Stimulated activated CD4-positive, alpha-beta T cell treated with anti-CD3 and anti-CD28 coated beads, Interleukin-15, amount 100 ng/mL, for 1 hour (primary cell): ENCODE measurements at places on chromosomes 1 and 21.

- DNase-seq: no peak
These were observed 5.5 kb downstream of the SLFNL1 start for GRCh38 chr1:41015897-41016470.

DNA sequence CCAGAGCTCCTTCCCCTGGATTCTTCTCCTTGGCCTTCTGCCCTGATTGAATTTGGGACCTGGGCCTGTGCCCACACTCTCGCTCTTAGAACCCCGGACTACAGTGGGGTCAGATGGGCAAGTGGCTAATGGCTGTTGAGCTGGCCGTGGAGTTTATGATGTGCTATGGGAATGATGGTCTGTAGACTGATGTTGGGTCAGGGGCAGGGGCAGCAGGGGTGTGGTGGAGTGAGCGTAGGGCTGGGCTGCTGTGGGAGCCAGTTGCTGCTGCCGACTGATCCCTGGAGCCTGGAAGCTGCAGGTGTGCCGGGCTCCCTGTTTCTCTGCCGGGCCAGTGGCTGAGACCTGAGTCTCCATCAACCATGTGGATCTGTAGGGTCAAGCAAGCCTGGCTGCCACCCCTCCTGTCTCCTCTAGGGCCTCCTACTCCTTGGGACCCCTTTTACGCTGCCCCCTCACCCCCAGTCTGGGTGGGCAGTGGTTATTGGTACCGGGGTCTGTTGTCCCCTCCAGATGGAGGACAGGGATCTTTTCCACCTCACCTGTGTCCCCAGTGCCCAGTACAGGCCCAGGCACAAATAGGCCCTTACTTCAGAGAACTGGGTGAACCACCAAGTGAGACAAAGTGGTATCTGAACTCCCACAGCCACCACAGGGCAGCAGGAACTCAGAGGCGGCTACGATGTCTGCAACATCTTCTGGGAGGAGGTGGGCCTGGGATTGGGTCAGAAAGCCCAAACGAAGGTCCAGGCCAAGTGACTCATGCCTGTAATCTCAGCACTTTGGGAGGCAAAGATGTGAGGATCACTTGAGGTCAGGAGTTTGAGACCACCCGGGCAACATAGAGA, 5.1 kb downstream of the PODN start:
- no peak for DNase-seq

DNA sequence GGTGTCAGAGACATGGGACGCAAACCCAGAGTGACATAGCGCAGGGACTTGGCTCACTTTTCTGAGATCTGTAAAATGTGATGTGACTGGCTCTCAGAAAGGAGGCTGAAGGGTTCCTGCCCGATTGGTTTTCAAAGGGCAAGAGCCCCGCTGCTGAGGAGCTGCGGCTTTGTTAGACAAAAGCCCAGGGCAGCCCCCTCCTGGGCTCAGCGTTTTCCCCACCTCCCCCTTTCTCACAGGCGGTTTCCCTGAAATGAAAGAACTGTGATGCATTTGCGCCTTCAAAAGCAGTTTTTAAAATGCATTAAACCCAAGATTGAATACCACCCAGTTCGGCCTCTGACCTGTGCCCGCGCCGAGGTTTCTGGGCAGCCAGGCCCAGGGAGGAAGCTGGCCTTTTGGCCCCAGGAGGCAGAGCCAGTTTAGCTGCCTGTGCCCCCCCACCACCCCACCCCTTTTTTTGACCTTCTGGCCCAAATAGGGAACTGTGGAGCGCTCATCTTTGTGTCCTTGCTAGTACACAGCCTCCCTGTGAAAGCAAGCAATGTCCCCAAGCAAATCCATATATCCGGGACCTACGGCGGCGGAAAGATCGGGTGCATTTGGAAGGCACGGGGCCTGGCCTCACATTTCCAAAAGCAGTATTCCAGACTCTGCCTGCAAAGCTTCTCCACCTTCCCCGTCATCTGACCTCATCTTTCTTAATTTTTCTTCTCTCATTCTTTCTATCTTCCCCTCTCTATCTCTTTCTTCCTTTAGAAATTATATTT, 28.6 kb downstream of the CD247 start:
- no peak for DNase-seq

DNA sequence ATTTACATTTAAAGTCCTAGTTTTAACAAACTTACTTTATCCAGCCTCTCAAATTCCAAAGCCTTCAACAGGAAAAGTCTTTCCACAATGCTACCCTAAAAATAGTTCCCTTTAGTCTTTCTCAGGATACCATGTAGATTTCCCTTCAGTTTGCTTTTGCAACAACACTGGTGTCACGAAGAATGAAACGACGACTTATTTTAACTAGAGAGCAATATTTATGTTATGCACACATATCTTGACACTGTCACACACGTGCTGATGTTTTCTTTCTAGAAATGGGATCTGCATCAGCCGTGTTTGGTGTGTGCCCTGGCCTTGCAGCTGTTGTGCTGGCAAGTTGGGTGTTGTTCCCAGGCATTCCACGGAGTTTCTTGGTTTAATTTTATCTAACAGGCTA, 75.5 kb downstream of the SIPA1L2 start:
- DNase-seq: no peak

GRCh38 chr1:85151446-85151845, 49.4 kb downstream of the SYDE2 start:
- no peak for DNase-seq

- DNase-seq: no peak
These were observed 81.3 kb downstream of the TIAM1 start for GRCh38 chr21:31262728-31263127.

- peak; percentile 71 for DNase-seq
These were observed at the start of gene UROD for GRCh38 chr1:45011837-45012638. Gene UROD, plus strand, starts transcription at chr1:45012254. Its CDS starts 12 bp downstream, at chr1:45012266.

DNA sequence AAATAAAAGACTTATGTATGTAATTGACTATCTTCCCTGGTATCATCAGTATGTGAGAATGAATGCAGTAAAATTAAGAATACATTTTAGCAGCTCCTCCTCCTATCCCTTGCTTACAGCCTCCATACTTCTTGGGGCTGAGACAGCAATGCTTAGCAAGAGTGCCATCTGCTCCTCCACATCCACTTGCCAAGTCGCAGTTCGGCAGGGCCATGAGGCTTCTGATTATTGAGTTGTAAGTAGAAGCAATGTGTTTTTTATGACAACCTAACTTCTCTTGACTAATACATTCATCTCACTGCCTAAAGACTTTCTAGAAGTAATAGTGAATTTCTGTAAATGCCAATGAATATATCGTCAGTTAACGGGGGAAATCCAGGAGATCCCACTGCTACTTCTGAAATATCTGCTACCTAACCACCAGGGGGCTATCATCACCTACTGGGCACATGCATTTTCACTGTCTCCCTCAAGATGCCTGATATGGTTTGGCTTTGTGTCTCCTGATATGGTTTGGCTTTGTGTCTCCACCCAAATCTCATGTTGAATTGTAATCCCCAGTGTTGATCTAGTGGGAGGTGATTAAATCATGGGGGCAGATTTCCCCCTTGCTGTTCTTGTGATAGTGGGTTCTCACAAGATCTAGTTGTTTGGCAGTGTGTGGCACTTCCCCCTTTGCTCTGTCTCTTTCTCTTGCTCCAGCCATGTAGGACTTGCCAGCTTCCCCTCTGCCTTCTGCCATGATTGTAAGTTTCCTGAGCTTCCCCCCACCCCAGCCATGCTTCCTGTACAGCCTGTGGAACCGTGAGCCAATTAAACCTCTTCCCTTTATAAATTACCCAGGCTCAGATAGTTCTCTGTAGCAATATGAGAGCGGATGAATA, 59.6 kb downstream of the EXTL2 start:
- no peak for DNase-seq

- DNase-seq: peak; percentile 47
These were observed 38.2 kb upstream of the WASF2 start for GRCh38 chr1:27527890-27528817.

DNA sequence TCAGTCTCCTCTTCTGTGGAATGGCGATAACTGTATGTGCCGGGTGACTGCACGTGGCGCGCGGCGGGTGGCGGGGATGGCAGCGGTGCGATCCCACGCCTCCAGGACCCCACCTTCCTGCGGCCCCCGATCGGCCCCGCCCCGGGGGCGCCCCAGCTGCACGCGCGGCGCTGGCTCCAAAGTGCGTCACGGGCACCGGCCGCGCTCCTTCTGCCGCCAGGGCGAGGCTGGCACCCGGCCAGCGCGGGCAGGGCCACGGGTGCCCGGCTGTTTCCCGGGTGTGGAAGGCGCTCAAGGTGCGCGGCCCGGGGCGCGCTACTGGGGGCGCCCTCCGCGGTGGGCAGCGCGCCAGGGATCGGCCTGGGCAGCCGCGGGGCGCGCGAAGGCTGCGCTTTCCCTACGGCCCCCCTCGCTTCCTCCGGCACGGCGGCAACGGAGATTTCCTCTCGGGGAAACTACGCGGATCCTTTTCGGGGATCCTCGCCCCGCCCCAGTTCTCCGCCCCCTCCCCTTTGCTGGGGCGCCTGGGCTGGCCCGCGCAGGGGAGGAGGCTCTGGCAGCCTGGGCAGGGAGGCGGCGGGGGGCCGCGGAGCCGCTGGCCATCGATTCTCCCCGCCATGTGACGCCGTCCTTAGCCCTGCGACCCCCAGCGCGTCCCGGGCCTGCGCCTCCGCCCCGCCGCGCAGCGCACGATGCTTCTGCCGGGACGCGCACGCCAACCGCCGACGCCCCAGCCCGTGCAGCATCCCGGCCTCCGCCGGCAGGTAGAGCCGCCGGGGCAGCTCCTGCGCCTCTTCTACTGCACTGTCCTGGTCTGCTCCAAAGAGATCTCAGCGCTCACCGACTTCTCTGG, at the start of gene EVA1C:
Gene EVA1C (plus strand): TSS at position 545 of the 853 bp plus-strand sequence. CDS start 148 bp downstream, at position 693.
- DNase-seq: peak; percentile 63

DNA sequence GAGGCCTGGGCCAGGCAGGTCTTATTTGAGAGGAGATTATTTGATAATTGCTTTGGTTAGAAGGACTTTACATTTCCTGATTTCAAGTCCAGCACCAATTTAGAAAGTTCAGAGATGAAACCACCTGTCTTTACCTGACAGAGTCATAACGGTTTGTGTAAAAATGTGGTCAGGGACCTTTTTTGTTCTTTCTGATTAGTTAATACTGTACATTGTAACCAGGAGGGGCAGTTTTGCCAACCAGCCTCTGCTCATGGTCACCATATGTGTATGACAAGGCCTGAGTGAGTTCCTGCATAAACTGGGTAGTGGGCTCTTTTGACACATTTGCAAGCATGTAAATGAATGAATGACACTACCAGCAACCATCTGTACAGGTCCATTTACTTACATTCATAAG, 55.8 kb downstream of the VANGL1 start:
- DNase-seq: no peak

DNA sequence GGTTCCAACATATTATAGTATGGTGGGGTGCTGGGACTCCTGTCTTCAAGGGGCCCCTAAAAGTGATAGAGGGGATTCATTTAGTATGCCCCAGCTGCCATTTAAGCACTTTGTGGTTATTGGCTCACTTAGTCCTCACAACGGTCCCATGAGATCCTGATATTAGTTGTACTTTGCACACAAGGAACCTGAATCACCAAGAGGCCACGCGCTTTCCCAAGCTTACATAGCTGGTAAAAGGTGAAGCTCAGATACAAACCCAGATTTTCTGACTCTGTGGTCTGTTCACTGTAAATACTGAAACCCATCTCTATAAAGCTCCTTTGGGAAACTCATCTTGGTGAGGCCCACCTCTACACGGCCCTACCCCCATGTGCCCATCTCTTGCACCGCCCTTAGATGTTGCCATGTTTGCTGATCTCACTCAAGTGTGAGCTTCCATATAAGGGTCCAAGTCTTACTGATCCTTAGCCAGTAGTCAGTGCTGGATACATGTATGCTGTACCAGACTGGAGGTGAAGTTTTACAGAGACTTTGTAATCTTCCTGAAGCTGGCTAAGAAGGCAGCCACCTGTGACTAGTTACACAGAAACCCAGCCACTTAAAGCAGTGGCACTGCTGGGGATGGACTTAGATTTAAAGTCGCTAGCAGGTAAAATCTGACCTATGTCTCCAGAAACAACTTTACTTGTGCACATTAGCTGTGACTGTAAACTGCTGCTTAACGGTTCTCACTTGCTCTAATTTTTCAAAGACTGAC, 124.4 kb upstream of the HOOK1 start:
- no peak for DNase-seq

DNA sequence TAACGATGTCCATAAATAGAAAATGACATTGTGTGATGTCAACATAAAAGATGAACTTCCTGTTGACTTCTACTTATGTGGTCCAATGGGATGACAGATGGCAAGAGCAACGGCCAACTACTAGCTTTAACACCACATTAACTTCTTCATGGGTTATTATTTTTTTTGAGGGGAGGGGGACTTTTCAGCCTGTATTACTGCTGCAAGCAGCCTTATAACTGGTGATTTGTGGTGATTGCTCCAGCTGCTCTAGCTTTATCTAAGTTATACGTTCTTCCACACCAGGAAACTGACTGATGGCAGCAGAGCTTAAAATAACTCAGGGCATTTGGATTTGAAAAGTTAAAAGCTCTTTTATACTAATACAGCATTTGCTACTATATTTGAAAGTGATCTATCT, 228.8 kb upstream of the B3GALT2 start:
- no peak for DNase-seq

DNA sequence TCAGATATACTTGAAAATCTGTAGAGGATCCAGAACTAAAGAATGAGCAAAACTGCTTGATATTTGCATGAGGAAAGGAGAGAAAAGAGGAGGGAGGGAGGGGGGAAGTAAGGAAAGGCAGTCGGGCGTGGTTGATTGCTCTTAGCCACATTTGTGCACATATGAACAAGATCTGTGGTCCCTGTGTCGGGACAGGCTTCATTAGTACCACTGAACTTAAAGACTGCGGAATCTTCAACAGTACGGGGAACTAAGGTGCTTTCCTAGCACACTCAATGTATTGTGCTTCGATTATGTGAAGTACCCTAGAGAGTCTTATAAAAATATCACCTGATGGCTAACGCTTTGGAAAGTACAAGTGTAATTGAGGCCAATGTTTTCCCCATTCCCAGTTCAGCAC, 59.9 kb downstream of the ZBTB18 start:
- DNase-seq: no peak

DNA sequence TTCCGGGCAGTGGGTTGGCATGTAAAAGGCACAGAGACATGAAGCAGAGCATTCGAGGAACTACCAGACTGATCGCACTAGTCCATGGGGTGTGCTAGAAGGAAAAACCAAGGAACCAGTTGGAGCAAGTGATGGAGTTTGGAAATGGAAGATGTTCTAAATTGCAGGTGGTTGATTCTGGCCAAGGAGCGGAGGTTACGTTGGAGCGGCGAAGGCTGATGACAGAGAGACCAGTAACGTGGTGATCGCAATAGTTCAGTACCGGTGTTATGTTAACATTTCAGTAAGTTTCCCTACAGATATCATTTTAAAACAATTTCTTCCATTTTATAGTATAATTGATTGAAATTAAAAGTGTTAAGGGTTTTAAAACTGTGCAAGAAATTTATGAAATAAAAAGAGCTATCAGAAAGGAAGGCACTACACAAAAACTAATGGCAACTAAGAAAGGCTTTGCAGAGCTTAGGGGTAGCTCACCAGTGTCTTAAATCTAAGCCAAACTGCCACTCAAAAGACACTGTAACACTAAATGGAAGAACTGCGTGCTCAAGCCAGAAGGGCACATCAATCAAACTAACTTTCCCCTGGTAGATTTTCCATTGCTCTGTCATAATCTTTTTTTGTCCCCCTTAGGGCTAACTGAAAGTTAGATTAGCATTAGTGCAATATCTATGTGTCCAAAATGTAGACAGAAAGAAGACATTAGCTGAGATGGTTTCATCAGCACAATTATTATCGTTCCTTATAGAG, 11.3 kb upstream of the HEATR1 start:
- DNase-seq: no peak
